ENCODE measurements at places on chromosomes 1 and 21.

DNA sequence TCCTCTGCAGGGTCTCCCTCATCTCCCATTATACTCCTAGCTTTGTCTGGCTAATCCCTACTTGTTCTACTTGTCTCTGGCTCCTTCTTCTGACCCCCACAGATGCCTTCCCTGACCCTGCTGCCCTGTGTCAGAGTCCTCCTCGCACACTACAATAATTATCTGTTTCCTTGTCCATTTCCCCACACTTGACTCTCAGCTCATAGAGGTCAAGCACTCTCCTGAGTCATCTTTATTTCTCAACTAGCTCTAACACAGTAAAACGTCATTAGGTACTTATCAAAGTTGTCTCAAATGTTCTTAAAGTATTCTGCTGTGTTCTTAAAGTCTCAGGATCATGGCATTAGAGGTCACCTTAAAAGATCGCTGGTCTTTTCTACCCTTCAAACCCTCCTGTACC is 47.1 kb downstream of the C8A start:
- DNase-seq = no peak

- no peak for DNase-seq
Measured at GRCh38 chr1:106613861-106614260, 442.6 kb upstream of the PRMT6 start.

GRCh38 chr21:22575165-22575584 is 1577.0 kb downstream of the NCAM2 start:
- DNase-seq = no peak

DNA sequence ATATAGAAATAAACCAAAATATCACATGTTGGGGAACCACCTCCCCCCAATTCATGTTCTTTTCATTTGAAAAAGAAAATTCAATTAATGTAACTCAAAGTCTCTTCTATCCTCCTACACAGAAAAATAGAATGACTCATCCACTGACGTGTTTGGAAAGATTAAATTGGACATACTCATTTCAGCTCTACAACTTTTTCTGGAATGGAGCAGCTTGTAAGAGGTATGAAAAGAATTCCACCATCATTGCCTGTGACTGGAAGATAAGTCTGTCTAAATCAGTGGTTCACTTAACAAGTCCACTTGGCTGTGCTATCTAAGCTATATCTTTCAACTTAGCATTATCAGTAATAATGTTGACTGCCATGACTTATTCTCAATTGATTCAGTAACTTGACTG is 702.3 kb downstream of the BRINP3 start:
- no peak for DNase-seq

DNA sequence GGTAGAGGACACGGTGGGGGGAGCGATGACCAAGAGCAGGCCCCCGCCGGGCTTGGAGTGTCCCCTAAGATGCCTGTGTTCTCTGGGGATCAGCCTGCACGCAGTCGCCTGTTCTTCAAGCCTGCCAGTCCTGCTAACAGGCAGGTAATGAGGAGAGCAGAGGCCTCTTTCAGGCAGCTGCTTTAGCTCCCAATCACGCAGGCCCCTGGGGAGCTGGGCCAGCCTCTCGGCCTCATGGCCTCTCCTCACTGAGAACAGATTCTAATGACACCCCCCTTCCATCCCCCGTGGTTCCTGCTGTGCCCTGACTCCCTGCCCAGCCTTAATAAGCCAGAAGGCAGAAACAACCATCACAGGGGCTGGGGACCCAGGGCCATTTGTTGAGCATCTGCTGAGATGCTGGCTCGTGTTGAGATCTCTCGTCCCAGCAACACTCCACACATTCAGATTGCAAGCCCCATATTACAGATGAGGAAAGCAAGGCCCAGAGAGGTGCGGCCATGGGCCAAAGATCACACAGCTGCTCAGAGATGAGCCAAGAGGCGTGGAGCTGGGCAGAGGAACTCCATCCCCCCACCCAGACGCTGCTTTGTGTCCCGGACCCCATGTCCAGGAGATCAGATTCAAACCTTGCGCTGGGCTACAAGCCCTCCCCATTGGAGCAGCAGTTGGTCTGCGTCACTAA is 71.6 kb upstream of the CASZ1 start:
- DNase-seq = no peak

DNA sequence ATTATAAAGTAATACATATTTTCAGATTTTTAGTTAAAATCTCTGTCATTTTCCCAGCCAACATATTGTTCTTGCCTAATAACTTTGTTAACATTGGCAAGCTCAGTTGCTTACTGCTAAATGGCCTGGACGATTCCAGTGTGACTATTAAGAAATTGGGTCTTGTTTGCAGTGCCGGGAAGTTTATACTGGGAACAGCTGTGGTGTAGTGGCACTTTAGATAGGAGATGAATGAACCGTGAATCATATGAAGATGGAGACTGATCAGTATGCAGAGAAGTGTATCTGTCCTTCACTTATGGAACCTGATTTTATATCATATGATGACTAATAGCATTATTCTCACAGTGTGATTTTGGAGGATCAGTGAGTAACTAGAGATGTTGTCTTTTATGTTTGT is 3.3 kb downstream of the CHRM3 start:
- no peak for DNase-seq

DNA sequence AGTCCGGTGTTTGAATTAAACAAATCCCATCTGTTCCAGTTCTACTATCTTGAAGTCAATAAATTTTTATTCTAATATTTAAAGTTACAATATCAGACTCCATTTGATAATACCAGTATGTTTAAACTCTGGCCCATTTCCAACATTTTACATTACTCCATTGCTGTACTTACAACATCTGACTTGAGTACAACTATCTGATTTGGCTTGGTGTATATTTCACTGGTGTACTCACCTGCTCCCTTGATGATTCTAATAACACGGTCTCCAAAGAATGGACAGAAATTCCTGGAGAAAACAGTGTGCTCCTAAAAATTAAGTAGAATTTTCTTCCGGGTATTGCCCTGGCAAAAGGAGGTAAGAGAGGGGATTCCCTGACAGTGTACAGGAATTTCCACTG is 680.5 kb upstream of the ADAMTS5 start:
- DNase-seq = no peak

- DNase-seq = no peak
Measured at GRCh38 chr1:3820316-3820715, 24.0 kb upstream of the LRRC47 start.

GRCh38 chr1:230230948-230231773 is 164.1 kb downstream of the GALNT2 start:
- DNase-seq = no peak

- DNase-seq = no peak
Measured at GRCh38 chr1:168090395-168090794, 46.3 kb downstream of the GPR161 start.

GRCh38 chr1:156146769-156147405 is 6.5 kb upstream of the SEMA4A start:
- DNase-seq = no peak

GRCh38 chr1:5933050-5933449 is 59.2 kb downstream of the NPHP4 start:
- DNase-seq = no peak

GRCh38 chr1:6500544-6501278 is 9.2 kb upstream of the PLEKHG5 start:
- no peak for DNase-seq

- no peak for DNase-seq
Measured at GRCh38 chr1:211355873-211356272, 29.2 kb downstream of the TRAF5 start.

GRCh38 chr1:116242741-116243140 is 130.3 kb upstream of the ATP1A1 start:
- no peak for DNase-seq

DNA sequence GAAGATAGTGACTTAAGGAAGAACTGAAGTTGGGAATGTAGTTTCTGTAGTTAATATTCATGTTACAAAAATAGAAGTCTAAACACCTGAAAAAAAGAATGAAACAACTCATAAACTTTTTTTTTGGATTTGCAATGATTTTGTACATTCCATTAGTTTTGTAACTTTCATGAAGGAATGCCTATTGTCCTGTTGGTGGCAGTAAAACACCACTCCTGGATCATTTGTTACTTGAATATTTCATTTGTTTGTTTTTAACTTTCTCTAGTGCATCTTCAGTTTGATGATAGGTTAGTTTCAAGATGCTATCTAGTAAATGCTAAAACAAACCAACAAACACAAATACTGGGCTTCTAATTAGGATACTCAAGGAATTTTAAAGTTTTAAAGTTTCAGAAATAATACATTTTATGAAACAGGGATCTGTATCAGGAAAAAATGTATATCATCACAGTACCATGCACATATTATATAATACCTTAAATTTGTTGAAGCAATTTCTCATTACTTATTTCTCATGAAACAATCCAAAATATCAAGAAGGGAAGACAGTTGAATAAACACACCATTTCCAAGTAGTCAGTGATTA is 229.7 kb upstream of the CACYBP start:
- DNase-seq = no peak

DNA sequence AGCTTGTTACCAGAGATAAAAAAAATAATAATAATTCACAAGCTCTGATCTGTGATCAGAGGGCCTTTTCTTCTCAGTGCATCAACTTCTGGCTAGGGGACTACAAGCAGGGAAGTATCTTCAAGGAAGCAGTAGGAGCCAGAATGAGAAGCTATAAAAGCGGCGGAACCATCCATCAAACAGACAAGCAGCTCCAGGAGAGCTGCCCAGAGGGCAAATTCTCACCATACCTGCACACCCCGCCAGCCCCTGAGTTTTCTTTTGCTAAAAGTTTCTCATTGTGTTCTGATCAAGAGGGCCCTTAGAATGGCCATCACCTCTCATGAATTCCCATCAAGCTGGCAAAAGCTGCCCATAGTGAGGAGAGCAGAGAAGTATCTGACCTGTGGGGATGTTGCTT is 99.4 kb downstream of the SMYD2 start:
- DNase-seq = no peak

DNA sequence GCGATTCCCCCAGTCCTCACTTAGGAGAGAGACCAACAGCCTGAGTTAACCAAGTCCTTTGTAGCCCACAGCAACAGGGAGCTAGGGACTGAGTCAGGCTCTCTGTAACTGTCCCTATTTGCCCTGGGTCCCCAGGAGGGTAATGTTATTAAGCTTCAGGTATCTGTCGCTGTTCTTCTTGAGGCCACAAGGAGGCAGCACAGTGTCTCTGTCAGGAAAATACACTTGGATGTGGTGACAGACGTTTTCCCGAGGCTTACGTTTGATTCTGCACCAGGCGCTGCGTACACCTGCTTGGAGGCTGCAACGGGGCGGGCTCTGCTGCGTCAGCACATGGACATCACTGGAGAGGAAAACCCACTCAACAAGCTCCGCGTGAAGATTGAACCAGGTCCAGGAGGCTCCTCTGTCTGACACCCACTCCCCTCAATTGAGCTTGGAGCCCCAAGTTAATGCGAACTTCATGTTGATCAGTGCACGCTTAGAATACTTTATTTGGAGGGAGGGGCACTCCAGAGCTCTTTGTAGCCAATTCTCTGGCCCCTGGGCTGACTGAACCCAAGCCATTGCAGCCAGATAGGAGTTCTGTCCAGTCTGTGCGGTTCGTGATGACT is 10.7 kb upstream of the ELF3 start:
- DNase-seq = no peak

DNA sequence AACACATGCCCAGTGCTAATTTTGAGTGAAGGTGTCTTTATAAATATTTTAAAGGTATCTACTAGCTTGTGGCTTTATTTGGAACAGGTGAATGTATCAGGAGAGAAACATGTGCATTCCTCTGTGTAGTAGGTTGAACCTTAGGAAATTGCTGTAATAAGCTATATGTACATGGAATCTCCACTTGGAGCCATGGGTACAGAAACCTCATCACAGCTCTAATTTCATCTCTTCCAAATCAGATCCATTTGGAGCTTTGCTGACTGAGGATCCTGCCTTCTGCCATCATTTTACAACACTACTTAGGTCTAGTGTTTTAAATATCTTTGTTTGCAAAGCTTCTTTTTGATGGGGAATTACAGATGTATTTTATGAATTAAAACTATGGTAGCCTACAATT is 2.1 kb downstream of the KCNK2 start:
- no peak for DNase-seq

DNA sequence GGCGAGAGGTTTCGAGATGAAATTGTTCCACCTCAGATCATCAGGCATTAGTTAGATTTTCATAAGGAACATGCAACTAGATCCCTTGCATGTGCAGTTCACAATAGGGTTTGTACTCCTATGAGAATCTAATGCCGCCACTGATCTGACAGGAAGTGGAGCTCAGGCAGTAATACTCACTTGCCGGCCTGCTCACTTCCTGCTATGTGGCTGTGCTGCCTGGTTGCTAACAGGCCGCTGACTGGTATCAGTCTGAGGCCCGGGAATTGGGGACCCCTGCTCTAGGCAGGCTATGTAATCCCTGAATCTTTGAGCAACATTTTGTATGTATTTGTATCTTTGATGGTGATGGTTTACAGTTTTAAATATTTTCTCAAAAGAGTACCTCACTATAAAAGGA is 32.5 kb downstream of the XKR8 start:
- peak; percentile 20 for DNase-seq

DNA sequence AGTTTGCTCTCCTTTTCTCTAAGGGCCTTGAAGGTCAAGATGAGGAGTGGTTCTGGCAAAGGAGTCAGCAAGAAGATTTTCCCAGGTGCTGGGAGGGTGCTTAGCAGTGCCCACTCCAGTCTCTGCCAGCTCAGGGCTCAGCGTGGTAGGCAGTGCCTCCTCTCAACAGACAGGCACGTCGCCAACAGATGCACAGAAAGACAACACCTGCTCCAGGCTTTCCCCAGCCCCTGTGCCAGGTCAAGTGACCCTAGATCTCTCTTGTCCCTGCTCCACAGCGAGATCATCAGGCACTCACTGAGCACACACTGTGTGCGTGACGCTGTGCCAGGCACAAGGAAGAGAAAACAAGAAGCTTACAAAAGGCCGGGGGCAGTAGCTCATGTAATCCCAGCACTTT is 86.0 kb downstream of the CASZ1 start:
- no peak for DNase-seq

DNA sequence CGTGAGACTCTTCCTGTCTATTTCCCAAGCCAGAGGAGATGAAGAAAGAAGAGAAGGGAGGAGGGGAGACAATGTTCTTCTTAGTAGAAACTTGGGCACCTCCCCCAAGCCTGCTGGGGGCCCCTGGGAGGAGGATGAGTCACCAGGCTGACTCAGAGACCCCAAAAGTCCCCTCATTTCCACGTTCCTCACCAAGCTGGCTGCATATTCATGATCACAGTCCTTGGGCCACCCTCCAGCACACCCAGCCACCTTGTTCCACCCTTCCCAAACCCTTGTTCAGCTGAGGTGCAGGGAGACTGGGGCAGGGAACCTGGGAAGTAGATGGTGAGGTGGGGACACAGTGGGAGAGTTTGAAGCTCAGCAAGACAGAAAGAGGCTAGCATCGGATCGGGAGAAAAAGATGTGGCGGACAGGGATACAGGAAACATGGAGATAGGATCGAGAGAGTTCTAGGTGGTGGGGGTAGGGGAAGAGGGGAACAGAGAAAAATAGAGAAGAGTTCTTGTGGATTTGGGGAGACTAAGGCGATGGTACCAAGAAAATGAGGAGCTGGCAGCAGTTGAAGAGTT is 712 bp downstream of the RAB13 start:
- DNase-seq = no peak

All from activated CD8-positive, alpha-beta memory T cell treated with anti-CD3 and anti-CD28 coated beads for 1 hour (primary cell).